ENCODE measurements at places on chromosomes 4 and X.

DNA sequence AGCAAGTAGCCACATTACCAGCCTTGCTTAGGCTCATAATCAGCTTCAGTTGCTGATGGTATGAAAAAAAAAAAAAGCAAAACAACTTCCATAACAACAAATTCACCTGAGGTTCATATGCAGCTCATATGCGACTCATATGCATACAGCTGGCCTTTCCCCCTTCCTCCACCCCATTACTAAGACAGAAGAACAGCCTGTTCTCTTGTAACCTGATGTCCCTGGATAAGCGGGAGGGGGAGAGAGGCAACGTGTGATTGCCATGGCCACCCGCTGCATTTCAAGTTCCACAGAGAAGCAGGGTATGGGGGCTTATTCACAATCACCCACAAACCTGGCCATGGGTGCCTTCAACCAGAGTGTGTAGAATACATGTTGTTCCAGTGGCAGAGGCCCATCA, 95.1 kb upstream of the DGKK start:
- DNase-seq, result no peak

- DNase-seq, result no peak
Measured at GRCh38 chr4:114615435-114615834, 16.8 kb downstream of the UGT8 start.

DNA sequence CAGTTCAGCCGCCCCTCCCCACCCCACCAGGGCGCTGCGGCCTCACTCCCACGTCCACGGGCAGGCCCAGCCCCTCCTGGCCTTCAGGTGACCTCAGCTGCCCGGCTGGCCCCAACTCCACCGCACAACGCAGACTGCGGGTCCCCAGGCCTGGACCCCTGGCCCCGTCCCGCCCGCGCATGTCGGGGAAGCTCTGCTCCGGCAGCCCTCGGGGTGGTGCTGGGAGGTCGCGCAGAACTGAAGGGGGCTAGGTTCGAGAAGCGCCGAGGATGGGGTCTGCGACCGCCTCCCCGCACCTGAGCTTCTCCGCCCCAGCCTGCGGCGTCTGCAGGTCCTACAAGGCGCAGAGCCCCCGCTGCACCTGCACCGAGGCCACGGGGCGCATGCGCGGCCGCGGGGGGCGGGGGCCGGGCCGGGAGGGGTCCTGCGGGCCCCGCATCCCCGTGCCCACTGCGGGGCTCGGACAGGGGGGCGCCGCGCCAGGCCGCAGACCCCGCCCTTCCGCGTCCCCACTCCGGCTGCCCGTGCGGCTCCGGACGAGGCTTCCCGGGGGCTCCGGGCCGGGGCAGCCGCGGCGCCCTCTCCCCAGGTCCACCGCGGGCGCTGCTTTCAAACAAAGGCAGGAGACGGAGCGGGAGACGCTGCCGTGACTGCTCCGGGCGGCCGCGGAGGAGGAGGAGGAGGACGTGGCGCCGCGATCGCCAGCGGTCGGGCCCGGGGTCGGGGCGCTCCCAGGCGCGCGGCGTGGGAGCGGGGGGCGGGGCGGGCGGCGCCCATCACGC, 672 bp upstream of the NAT8L start:
- DNase-seq, result no peak

DNA sequence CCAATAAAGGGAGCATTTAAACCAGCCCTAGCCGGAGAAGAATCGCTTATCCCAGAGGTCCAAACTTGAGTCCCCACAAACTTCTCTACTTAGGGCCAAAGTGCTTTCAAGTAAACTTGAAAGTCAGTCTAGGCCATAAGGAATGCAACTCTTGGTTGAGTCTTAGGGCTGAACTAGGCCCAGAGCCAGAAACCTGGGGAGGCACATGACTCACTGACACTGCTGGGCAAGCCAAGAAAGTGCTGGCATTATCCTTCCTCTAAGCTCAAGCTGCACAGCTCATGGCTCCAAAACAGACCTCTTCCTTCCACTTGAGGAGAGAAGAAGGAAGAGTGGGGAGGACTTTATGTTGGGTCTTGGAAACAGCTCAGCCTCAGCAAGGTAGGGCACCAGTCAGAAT, 1257.3 kb upstream of the DIAPH2 start:
- DNase-seq, result no peak

DNA sequence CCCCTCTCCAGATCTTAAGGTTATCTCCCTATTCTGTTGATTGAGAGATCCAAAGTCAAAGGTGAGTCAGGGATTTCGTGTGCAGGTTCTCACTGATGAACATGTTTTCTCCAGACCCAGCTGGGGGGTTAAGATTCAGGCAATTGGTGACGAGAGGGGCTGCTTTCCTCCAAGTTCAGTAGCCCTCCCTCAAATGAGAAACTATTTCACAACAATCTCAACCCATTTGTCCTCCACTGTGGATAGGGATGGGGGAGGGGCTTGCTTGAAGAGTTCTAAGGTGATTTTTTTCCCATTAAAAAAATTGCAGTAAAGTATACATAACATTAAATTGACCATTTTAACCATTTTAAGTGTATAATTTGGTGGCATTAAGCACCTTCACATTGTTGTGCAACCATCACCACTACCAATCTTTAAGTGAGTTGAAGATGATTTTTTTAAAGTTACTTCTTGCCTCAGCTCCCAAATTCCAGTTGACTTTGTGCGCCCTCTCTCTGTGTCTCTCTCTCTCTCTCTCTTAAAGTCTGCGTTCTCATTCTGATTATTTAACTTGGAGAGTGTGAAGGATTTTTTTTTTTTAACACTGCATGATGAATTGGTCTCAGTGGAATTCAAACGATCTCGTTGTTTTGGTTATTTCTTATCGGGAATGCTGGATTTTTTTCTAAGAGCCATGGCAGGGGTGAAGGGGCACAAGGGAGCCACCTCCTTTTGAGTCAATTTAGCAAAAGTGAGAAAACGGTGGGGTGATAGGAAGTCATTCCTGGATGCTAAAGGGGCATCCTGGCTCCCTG, 175.9 kb downstream of the SHROOM3 start:
- DNase-seq, result no peak

DNA sequence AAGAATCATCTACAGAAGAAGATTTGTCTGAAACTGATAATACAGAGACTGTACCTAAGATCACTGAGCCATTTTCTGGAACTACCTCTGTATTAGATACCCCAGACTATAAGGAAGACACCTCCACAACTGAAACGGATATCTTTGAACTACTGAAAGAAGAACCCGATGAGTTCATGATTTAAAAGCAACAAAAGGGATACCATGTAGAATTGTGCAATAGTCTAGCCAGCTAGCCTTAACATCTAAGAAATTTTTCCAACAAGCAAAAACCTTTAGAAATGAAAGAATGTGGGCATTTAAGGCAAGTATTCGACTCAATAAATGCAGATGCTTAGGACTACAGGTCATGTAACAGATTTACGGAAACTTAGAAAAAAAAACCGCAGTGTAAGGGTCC, 1.3 kb downstream of the CABS1 start:
- DNase-seq, result no peak

GRCh38 chrX:86349115-86349514, 200.9 kb downstream of the DACH2 start:
- DNase-seq, result no peak

- no peak for DNase-seq
Measured at GRCh38 chr4:81722290-81722851, 250.7 kb upstream of the RASGEF1B start.
